ENCODE measurements at places on chromosomes 5 and 9.

- DNase-seq: no peak
- no peak overlapping the region for H3K4me3 ChIP-seq
- H3K27me3 ChIP-seq: no peaks in the 10 kb centered on the region
Measured at GRCh38 chr5:97545886-97546535, 363.0 kb upstream of the RIOK2 start.

GRCh38 chr5:99973779-99974178 is 561.4 kb upstream of the FAM174A start:
- H3K36me3 ChIP-seq: no peaks in the 10 kb centered on the region
- no peak overlapping the region for H3K4me3 ChIP-seq
- H3K4me1 ChIP-seq: no peaks in the 10 kb centered on the region
- H3K27ac ChIP-seq: no peak overlapping the region
- H3K27me3 ChIP-seq: no peaks in the 10 kb centered on the region

DNA sequence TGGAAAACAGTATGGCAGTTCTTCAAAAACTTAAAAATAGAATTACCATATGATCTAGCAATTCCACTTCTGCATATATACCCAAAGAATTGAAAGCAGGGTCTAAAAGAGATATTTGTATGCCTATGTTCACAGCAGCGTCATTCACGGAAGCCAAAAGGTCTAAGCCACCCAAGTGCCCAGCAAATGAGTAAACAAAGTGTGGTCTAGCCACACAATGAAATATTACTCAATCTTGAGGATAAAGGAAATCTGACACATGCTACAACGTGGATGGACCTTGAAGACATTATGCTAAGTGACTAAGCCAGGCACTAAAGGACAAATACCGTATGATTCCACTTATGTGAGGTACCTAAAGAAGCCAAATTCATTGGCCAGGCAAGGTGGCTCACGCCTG is 11.1 kb upstream of the MED27 start:
- H3K4me1 ChIP-seq: no peaks in the 10 kb centered on the region
- H3K27me3 ChIP-seq: peaks cover 6% of the 10 kb centered on the region
- no peaks in the 10 kb centered on the region for H3K36me3 ChIP-seq
- DNase-seq: no peak
- no peak overlapping the region for H3K27ac ChIP-seq

- DNase-seq: no peak
- no peaks in the 10 kb centered on the region for H3K4me1 ChIP-seq
- no peaks in the 10 kb centered on the region for H3K36me3 ChIP-seq
- no peak overlapping the region for H3K4me3 ChIP-seq
- H3K27me3 ChIP-seq: peaks cover 2% of the 10 kb centered on the region
- no peak overlapping the region for H3K27ac ChIP-seq
Measured at GRCh38 chr5:133523961-133524586, 88.3 kb downstream of the FSTL4 start.

- H3K27me3 ChIP-seq: no peaks in the 10 kb centered on the region
- H3K4me3 ChIP-seq: no peak overlapping the region
- peaks cover under 1% of the 10 kb centered on the region for H3K4me1 ChIP-seq
- no peak overlapping the region for H3K27ac ChIP-seq
- DNase-seq: no peak
Measured at GRCh38 chr9:108837530-108837929, 18.3 kb downstream of the ACTL7B start.

DNA sequence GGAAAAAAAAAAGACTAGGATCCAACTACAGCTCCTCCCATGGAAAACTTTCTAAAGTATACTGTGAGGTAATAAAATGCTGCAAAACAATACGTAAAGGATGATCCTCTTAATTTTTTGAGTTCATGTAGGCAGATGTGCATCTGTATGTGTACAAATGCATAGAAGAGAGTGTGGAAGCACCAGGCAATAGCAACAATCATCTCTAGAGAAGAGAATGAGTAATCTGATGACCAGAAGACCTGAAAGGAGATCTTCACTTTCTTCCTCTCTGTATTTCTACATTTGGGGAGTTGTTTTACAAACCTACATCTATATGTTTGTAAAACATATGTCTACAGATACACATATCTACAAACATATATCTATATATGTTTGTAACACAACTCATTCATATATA is 29.3 kb upstream of the SPDL1 start:
- no peak for DNase-seq
- H3K27ac ChIP-seq: no peak overlapping the region
- no peaks in the 10 kb centered on the region for H3K27me3 ChIP-seq
- H3K36me3 ChIP-seq: no peaks in the 10 kb centered on the region
- H3K4me3 ChIP-seq: no peak overlapping the region
- H3K4me1 ChIP-seq: no peaks in the 10 kb centered on the region

DNA sequence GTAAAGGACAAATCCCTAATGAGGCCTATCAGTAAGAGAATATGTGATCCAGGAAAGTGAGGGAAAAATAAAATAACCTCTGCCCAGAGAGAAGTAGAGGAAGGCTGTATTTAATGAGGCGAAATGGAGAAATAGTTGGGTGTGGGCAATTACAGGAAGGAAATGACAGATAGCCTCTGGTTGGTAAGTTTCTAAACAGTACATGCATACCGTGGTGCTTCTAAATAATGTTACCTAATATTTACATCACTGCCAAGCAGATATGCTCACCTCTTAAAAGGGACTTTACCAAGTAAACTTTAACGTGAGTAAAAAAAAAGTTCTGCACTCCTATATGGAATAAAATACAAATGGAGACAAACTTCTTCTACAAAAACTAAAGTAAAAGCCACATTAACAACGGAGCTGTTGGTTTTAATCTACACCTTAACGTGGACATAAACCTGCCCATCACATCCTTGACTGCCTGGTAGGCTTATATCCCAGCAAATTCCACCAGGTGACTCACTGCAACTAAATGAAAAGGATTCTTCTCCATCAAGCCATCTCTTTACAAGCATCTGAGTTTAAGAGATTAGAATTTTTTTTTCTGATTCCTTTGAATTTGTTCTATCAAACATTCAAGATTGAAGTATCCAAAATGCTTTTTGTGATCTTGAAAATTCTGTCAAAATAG is 12.4 kb downstream of the NFIL3 start:
- no peak overlapping the region for H3K27ac ChIP-seq
- no peaks in the 10 kb centered on the region for H3K27me3 ChIP-seq
- no peak for DNase-seq
- peaks cover 6% of the 10 kb centered on the region for H3K36me3 ChIP-seq
- H3K4me3 ChIP-seq: no peak overlapping the region

DNA sequence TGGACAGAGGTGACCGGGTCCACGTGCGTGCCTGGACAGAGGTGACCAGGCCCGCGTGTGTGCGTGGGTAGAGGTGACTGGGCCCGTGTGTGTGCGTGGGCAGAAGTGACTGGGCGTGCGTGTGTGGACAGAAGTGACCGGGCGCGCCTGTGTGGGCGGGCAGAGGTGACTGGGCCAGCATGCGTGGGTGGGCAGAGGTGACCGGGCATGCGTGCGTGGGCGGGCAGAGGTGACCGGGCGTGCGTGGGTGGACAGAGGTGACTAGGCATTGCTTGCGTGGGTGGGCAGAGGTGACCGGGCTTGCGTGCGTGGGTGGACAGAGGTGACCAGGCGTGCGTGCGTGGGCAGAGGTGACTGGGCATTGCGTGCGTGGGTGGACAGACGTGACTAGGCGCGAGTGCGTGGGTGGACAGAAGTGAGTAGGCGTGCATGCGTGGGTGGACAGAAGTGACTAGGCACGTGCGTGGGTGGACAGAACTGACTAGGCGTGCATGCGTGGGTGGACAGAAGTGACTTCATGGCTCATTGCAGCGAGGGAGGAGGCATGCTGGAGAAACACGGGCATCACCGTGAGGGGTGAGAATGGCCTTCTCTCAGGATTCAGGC is 254.1 kb upstream of the IRX4 start:
- H3K27ac ChIP-seq: no peak overlapping the region
- no peaks in the 10 kb centered on the region for H3K27me3 ChIP-seq
- no peaks in the 10 kb centered on the region for H3K4me1 ChIP-seq

DNA sequence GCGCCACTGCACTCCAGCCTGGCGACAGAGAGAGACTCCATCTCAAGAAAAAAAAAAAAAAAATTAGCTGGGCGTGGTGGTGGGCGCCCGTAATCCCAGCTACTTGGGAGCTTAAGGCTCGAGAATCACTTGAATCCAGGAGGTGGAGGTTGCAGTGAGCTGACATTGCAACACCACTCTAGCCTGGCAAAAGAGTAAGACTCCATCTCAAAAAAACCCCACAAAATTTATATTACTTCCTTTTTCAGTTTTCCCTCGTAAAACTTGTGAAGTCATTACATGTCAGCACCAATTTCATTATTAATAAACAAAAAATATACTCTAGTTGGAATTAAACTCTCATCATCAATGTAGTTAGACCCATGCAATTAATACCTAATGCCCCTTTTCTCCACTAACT is 43.9 kb downstream of the SHLD3 start:
- DNase-seq: no peak
- H3K27me3 ChIP-seq: no peaks in the 10 kb centered on the region
- H3K27ac ChIP-seq: no peak overlapping the region
- H3K4me1 ChIP-seq: no peaks in the 10 kb centered on the region
- H3K4me3 ChIP-seq: no peak overlapping the region

DNA sequence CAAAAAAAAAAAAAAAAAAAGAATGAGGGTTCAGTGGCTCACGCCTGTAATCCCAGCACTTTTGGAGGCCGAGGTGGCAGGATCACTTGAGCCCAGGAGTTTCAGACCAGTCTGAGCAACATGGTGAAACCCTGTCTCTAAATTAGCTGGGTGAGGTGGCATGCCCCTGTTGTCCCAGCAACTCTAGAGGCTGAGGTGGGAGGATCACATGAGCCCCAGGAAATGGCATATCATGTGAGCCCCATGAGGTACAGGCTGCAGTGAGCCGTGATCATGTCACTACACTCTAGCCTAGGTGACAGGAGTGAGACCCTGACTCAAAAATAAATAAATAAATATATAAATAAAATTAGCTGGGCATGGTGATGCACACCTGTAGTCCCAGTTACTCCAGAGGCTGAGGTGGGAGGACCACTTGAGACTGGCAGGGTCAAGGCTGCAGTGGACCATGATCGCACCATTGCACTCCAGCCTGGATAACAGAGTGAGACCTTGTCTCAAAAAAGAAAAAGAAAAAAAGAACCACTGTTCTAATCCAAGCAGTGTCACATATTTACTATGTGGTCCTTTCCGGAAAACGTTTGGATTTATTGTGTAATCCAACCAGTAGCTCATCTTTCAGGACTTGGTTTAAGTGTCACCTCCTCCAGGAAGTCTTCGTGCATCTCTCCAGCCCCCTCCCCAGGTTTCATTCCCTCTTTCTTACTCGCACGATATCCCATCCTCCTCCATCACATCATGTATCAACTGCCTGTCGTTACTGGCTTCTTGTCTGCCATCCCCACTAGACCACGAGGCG is 12.3 kb upstream of the SPOUT1 start:
- H3K27me3 ChIP-seq: no peaks in the 10 kb centered on the region
- no peak for DNase-seq
- no peak overlapping the region for H3K4me3 ChIP-seq
- peaks cover 26% of the 10 kb centered on the region for H3K36me3 ChIP-seq

DNA sequence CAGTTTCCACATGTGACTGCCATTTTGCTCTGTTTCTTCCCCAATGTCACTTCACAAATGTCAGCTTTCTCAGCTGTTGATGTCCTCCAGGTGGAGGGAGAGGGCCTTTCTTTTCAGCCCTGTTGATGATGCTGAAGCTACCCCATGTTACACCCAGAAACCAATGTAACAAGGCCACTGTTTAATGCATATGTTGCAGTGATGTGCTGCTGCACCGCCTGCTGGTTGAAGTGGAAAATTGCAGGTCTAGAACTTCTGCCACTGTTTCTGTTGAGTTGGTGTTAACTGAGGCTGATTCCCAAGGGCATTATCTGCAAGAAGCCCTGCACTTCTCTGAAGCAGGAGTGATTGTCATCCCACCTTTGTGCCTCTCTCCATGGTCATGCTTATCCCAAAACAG is 428.4 kb downstream of the KDM4C start:
- H3K4me3 ChIP-seq: no peak overlapping the region
- H3K27ac ChIP-seq: no peak overlapping the region
- H3K27me3 ChIP-seq: no peaks in the 10 kb centered on the region

- no peak overlapping the region for H3K27ac ChIP-seq
- peaks cover 29% of the 10 kb centered on the region for H3K27me3 ChIP-seq
- no peaks in the 10 kb centered on the region for H3K36me3 ChIP-seq
- DNase-seq: peak; percentile 50
- H3K4me1 ChIP-seq: peaks cover 19% of the 10 kb centered on the region
Measured at GRCh38 chr5:14143841-14144585, 871 bp downstream of the TRIO start.

DNA sequence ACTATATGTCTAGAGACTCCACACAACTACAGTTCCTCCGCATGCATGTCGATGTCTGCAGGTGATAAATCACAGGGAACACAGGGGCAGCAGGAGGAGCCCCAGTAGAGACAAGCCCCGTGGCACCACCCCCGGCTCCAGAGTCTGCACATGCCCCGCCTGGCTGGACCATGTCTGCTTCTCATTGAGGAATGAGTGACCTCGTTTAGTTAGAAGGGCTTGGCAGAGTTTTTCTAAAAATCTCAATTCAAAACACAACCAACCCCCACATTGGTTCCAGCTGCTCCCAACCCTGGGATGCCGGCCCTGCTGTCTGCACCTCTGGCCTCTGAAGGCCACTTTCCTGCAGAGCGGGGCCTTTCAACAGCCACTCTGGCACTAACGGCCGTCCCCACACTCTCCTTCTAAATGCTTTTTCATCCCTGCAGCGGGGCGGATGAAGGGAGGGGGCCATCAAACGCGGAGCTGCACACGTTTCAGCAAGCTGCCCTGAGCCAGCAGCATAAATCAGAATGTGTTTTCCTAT is 106.3 kb downstream of the ROR2 start:
- peaks cover 7% of the 10 kb centered on the region for H3K27me3 ChIP-seq
- no peak overlapping the region for H3K4me3 ChIP-seq
- DNase-seq: no peak

GRCh38 chr5:42074353-42074752 is 149.3 kb downstream of the FBXO4 start:
- no peak overlapping the region for H3K4me3 ChIP-seq
- no peak overlapping the region for H3K27ac ChIP-seq
- no peak for DNase-seq
- H3K27me3 ChIP-seq: peaks cover 6% of the 10 kb centered on the region
- no peaks in the 10 kb centered on the region for H3K4me1 ChIP-seq
- H3K36me3 ChIP-seq: no peaks in the 10 kb centered on the region

DNA sequence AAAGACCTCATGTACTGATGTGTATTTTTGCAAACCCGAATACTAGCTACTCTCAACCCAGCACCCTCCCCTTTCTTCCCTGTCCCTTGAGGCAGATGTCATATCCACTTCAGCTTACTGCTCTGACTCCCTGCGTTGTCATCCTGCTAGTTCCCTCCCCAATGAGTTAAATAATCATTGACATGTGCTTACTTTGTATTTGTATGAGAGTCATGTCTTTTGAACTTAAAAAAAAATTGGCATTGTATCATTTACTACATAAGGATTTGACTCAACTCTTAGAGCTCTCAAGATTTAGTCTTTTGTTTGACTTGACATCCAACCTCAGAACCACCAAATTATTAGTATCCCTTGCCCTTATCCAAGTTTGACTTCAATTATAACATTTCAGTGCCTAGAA is 219.7 kb upstream of the TUT7 start:
- no peaks in the 10 kb centered on the region for H3K36me3 ChIP-seq
- no peaks in the 10 kb centered on the region for H3K4me1 ChIP-seq
- no peak for DNase-seq
- H3K27ac ChIP-seq: no peak overlapping the region
- no peak overlapping the region for H3K4me3 ChIP-seq
- no peaks in the 10 kb centered on the region for H3K27me3 ChIP-seq

GRCh38 chr5:74402553-74402952 is 238.0 kb downstream of the ENC1 start:
- H3K27ac ChIP-seq: no peak overlapping the region
- H3K4me3 ChIP-seq: no peak overlapping the region
- DNase-seq: no peak

Measured in CD4-positive, alpha-beta T cell (primary cell).